Stimulated activated CD8-positive, alpha-beta memory T cell treated with anti-CD3 and anti-CD28 coated beads, Interleukin-15, amount 100 ng/mL, for 4 hours (primary cell): ENCODE measurements at places on chromosomes 5 and 9.
A peak's percentile ranks its signal among the peaks of the same experiment; 100 is the strongest.

GRCh38 chr5:1536322-1536845 is 12.6 kb upstream of the LPCAT1 start:
- DNase-seq, result peak; percentile 53

DNA sequence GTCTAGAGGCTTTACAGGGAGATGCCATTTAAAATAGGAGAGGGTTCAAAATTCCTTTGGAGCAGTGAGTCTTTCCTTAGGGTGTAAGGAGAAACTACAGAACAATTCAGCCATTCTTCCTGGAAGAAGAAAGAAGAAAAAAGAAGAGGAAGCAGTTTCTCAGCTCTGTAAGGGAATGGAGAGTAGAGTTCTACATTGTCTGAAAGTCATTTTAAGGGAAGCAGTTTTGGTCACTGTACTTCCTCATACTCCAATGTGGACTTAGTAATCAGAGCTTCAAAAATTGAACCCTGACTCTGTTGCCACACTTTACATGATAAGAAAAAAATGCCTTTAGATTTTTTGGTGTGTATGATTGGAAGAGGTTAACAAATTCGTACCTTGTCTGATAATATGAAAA is 122.4 kb downstream of the LRRC70 start:
- no peak for DNase-seq

GRCh38 chr9:137436761-137437600 is 4.2 kb downstream of the ENTPD8 start:
- no peak for DNase-seq

DNA sequence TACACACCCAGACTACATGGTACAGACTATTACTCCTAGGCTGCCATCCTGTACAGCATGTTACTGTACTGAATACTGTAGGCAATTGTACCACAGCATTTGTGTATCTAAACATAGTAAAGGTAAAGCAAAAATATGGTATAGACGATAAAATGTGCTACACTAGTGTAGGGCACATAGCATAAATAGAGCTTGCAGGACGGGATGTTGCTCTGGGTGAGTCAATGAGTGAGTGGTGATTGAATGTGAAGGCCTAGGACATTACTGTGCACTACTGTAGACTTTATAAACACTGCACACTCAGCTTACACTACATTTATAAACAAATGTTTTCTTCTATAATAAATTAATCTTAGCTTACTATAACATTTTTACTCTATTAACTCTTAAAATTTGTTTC is 25.6 kb downstream of the ANKRD55 start:
- DNase-seq, result no peak

GRCh38 chr9:137974746-137975526 is 97.4 kb downstream of the CACNA1B start:
- DNase-seq, result no peak

DNA sequence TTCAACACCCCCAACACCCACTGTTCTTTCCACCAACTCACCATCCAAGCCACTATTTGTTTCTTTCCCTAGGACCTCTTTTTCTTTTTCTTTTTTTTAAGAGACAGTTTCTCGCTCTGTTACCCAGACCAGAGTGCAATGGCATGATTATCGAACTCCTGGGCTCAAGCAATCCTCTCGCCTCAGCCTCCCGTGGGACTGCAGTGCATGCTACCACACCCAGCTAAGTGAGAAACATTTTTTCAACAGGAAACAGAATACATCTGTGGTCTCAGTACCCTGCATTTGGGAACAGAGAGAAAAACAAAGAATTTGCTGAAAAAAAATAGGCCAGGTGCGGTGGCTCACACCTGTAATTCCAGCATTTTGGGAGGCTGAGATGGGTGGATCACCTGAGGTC is 24.6 kb downstream of the B4GALT1 start:
- no peak for DNase-seq
